Activated naive CD4-positive, alpha-beta T cell treated with anti-CD3 and anti-CD28 coated beads, Interleukin-2, amount 50 U/mL, for 16 hours (primary cell): ENCODE measurements at places on chromosomes 2 and 18.

DNA sequence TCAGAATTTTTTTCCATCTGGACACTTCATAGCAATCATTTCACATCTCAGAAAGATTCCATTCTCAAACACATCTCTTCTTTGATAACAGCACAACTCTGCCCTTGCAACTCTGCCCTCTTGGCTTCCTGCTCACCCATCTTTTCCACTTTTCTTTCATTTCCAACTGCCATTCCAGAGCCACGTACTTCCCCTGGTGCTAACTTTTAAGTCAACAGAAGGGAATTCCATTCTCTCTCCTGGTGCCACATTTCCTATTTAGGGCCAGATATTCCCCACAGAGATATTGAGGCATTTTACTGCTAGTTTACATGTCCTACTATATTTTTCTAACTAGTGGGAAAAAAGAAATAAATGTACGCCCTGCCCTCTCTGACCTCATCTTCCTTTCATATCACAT lies 590.2 kb downstream of the ARHGAP15 start:
- no peak for DNase-seq

- no peak for DNase-seq
These were observed 207.5 kb downstream of the LOXHD1 start for GRCh38 chr18:46449499-46449898.

DNA sequence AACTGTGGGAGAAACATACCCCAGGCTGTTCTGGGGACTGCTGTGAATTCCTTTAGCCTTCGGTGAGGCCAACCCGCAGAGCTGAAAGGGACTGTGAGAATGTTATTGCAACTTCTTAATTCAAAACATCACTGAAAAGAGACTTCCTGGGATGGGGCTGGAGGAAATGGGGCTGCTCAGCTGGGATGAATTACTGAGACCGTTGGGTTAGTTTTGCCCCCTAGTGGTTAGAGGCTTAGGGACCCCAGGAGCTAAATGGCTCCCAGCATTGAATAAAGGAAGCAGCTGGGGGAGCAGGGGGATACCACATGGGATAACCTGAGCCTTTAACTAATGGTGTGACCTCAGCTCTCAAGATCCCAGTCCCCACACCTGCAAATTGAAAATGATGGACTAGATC lies 941.1 kb upstream of the FANCL start:
- DNase-seq = no peak

DNA sequence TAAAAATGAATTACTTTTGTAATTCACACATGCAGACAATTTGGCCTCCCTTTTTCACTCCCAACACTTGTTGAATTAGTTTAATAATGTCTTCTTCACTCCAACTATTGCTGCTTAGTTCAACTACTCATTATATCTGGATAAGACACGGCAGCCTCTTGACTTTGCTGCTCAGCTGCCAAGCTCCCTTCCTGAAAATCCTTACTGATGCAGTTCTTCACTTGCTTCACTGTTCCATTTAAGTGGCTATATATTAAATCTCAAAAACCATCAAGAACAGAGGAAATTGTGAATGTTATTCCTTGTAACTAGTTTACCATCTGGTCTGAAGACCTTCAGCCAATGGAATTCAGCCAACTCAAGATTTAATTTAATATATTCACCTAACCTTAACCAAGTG lies 127.1 kb downstream of the NCOA1 start:
- DNase-seq = no peak

DNA sequence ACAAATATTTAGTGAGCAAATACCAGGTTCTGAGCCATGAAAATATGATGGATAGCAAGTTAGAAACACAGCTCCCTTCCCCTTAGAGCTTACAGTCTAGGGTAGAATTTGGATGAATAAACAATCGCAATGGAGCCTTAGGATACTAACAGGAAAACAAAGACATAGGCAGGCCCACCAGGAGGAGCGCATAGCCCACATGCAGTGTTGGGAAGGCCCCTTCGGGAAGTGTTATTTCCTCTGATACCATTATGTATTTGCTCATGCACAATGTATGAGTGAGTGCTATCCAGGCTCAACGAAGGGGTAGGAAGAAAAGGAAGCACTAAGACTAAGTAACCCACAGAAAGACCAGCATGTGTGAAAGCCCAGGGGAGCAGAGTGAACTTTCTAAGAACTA lies 54.0 kb downstream of the RAB27B start:
- DNase-seq = no peak

DNA sequence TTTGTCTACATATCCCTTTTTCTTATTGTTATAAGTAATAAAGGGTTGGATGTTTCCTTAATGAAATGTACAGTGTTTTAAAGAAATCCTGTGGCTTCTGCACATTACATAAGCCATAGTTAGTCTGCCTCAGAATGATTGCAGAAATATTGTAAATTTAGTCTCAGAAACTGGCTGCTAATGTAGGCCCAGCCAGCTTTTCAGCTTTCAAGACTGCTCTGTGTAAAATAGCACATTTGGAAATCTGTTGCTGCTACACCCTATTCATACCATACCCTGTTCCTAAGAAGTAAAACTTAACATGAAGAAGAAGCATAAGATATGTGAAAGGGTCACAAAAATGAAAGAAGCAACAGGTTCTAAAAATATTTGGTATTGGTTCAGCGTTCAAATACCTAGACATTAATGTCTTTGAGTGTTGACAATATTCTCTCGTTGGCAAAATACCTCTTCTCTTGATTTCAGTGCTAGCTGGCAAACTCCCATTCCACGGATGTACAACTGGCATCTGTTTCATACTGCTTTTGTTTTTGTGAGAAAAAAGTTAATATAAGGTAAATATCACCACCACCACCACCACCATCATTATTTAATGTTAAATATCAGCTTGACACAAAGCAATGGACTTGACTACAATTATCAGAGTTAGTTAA lies 19.2 kb upstream of the NCKAP1 start:
- DNase-seq = no peak

DNA sequence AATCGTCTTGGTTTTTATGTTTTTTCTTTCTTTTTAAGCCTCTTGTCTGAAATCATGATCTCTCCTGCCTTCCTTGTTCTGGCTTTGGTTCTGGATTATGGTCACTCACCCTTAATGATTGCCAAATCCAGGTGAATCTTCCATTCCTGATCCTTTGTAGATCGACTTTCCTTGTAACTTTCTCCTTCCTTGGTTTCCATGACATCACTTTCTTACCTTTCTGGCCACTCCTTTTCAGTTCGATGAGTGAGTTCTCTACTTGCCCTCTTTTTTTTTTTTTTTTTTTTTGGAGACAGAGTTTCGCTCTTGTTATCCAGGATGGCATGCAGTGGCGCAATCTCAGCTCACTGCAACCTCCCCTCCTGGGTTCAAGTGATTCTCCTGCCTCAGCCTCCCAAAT lies 139.1 kb upstream of the LTBP1 start:
- DNase-seq = no peak

DNA sequence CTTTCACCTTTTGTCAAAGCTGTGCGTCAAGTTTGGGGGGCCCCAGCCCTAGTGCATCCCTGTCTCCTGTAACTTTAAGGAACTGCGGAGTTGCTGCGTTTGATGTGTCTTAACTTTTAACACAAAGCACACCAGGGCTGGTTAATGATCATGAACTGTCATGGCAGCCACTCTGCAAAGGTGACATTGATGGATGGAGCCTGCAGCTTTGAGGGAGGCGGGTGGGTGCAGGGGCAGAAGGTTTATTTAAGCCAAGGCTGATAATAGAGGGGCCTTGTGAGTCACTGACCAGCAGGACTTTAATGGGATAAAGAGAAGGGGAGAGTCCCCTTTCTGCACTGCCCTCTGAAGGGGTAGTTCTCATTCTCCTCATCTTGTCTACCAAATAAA lies 190.2 kb upstream of the GATA6 start:
- no peak for DNase-seq
